Activated CD4-positive, alpha-beta T cell treated with anti-CD3 and anti-CD28 coated beads for 36 hours (primary cell): ENCODE measurements at places on chromosomes 5 and 9.

DNA sequence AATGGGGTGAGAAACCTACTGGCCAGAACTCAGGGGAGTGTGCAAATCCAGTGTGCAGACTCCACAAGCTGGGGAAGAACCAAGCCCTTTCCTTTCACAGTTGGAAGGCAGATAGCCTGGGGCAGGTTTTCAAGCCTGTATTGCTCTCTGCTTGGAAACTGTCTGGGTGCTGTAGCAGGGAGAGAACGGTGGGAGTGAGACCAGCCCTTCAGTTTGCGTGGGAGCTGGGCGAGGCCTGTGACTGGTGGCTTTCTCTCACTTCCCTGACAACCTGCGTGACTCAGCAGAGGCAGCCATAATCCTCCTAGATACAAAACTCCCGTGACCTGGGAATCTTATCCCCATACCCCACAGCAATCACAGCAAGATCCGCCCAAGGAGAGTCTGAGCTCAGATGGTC is 44.9 kb upstream of the SNCAIP start:
- H3K36me3 ChIP-seq: no peaks in the 10 kb centered on the region
- H3K4me1 ChIP-seq: no peaks in the 10 kb centered on the region
- H3K27me3 ChIP-seq: peaks cover 1% of the 10 kb centered on the region
- no peak overlapping the region for H3K4me3 ChIP-seq
- no peak for DNase-seq
- no peak overlapping the region for H3K27ac ChIP-seq

DNA sequence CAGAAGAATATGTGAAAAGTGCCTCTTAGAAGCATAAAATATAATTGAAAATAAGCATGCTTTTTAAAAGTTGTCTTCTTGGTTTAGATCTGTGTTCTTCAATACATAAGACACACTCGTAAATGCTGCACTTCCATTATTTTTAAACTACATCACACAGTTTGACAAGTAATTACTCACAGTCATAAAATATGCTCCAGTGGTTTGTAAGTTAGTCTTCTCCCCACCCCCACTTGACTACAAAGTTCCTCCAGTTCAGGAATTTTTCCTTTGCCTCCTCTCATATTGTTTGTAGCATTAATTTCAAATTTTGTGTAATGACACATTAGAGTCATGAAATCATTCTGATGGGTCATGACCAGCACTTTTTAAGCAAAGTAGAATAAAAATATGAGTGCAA is 60.3 kb upstream of the PTGER4 start:
- peaks cover 1% of the 10 kb centered on the region for H3K36me3 ChIP-seq
- H3K4me1 ChIP-seq: peaks cover 42% of the 10 kb centered on the region
- H3K27me3 ChIP-seq: no peaks in the 10 kb centered on the region
- H3K27ac ChIP-seq: no peak overlapping the region

GRCh38 chr5:171574376-171574775 is 154.9 kb downstream of the FGF18 start:
- no peak overlapping the region for H3K27ac ChIP-seq
- peaks cover 15% of the 10 kb centered on the region for H3K27me3 ChIP-seq
- peaks cover 1% of the 10 kb centered on the region for H3K36me3 ChIP-seq

- no peak overlapping the region for H3K4me3 ChIP-seq
- DNase-seq: no peak
- H3K36me3 ChIP-seq: no peaks in the 10 kb centered on the region
These were observed 333.1 kb downstream of the CAAP1 start for GRCh38 chr9:26559506-26559905.

DNA sequence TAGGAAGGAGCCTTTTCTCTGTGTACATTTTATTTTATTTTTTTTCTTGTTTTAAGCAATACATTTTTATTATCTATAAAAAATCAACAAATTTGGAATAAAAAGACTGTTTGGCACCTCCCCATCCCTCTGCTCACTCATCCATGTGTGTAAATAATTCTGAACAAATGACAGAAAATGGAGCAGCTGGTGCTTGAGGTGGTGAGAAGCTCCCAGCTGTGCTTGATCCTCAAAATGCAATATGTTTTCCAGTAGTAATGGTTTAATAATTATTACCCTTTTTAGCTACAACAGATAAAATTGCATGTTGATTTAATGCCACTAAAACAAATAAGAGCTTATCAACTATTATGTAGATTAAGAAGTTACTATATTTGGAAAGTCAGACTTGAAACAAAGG is 132.5 kb downstream of the CDH18 start:
- no peak overlapping the region for H3K27ac ChIP-seq
- no peaks in the 10 kb centered on the region for H3K4me1 ChIP-seq
- no peak for DNase-seq
- no peak overlapping the region for H3K4me3 ChIP-seq
- H3K36me3 ChIP-seq: no peaks in the 10 kb centered on the region
- no peaks in the 10 kb centered on the region for H3K27me3 ChIP-seq

DNA sequence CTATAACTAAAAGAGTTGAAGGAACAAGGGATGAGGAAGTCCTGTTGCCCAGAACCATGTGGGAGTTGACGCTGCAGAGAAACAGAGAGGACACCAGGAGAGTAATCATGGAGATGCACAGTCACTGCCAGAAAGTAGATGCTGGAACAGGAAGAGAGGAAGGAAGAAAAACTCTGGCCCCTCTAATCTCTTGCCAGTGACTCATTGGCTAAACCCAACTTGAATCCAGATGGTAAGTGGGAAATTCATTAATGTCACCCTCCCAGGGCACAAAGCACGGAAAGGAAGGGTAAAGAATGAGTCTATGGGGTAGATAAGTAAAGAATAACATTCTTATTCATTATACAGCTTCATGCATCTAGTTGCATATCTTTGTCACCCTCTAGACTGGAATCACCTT is 631.9 kb downstream of the PRELID2 start:
- DNase-seq: no peak
- no peak overlapping the region for H3K27ac ChIP-seq
- H3K4me1 ChIP-seq: no peaks in the 10 kb centered on the region
- no peaks in the 10 kb centered on the region for H3K27me3 ChIP-seq
- H3K36me3 ChIP-seq: no peaks in the 10 kb centered on the region

GRCh38 chr9:71812385-71812784 is 44.1 kb upstream of the CEMIP2 start:
- H3K4me1 ChIP-seq: peaks cover 10% of the 10 kb centered on the region
- DNase-seq: no peak
- no peaks in the 10 kb centered on the region for H3K27me3 ChIP-seq
- H3K4me3 ChIP-seq: no peak overlapping the region
- no peaks in the 10 kb centered on the region for H3K36me3 ChIP-seq
- no peak overlapping the region for H3K27ac ChIP-seq

DNA sequence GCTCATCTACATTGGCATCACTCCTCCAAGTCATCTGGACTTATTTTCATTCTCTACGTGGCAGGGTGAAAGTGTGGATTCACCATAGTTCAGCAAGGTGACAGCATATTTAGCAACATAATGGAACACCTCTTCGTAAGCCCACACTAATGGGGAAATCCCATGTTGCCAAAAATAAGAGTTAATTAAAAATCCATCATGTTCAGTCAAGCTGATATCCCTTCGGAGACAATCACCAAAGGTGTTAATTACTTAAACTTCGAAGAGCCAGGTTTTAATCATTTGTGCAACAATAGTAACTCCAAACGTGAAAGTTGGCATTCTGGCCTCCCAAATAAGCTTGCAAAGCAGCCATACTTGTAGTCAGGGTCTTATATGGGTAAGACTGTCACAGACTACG is 242.9 kb downstream of the NSG2 start:
- no peaks in the 10 kb centered on the region for H3K36me3 ChIP-seq
- H3K4me3 ChIP-seq: no peak overlapping the region
- no peak overlapping the region for H3K27ac ChIP-seq
- H3K27me3 ChIP-seq: peaks cover 10% of the 10 kb centered on the region
